ENCODE measurements at places on chromosomes 16 and 17.

- no peak for DNase-seq
Observed at GRCh38 chr17:15185625-15185991, 79.5 kb downstream of the PMP22 start.

GRCh38 chr16:78519896-78520295 lies 420.4 kb downstream of the WWOX start:
- no peak for DNase-seq

GRCh38 chr16:23949630-23950290 lies 114.0 kb downstream of the PRKCB start:
- no peak for DNase-seq

DNA sequence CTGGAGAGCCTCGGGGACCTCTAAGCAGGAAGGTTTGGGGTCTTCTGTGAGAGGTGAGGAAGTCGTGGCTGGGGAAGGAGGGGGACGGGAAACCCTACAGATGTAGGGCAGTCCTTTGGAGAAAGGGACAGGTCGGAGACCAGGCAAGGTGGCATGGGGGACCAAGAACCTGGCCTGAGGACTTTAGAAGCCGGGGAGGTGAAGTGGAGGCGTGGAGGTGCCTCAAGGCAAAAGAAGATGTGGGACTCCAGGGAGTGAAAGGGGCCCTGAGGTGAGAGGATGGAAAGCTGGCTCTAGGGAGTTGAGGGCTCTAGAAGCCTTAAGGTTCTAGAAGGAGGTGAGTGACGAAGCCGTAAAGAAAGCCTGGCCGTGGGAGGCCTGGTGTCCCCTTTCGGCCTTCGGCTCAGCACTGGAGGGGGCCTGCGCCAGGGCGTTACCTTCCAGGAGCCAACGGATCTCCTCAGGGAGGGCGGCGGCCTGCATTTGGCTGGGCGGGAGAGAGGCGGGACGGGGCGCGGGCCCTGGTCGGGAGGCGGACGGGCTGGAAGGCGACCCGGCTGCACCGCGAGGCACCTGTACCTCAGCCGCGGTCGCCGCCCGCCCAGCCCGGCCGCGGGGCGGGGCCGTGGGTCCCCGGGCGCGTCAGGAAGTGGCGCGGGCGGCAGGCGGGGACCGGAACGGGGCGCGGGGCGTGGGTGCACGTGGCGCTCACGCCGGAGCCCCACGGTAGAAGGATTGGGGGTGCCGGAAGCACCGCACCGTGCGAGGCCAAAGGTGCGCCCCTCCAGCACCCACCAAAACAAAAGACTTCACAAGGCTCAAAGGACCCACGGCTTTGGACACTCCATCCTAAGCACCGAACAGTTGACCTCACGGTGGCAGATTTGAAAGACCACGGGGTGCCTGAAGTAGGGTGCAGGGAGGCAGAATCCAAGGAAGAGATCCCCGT lies at the start of gene SKAP1:
Gene SKAP1, minus strand, starts transcription at position 577 of the 949 bp plus-strand sequence.
- DNase-seq = no peak

DNA sequence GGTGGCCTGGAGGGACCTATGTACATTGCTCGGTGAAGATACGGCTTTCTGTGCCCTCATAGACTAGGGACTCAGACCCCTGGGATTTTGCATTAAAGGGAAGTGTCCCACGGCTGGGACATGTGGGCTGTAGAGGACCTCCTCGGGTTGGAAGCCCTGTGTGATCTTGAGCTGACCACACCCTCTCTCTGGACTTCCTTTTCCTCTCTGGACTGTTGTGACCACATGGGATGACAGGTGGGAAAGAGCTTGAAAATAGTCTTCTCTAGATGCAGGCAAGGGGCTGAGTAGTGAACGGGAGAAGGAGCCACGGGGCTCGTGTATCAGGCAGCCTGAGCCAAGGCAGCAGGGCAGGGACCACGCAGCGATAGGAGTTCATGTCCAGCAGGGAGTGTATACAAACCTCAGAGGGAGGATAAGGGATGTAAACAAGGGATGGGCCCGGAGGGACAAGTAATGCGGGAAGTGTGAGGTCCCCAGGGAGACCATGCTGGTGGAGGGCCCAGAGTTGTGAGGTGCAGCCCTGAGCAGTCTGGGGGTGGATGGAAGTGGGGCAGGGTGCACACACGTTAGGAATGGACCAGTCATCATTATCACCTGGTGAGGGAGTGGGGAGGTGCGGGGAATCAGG lies 4.5 kb upstream of the SLC4A1 start:
- no peak for DNase-seq

- no peak for DNase-seq
Observed at GRCh38 chr16:87800497-87800896, 34.7 kb upstream of the KLHDC4 start.

- no peak for DNase-seq
Observed at GRCh38 chr16:89572485-89573205, 2.9 kb upstream of the CPNE7 start.

- DNase-seq = no peak
Observed at GRCh38 chr16:47342055-47342454, 118.8 kb downstream of the ITFG1 start.

- DNase-seq = no peak
Observed at GRCh38 chr17:76531486-76532038, 5.9 kb downstream of the CYGB start.

- no peak for DNase-seq
Observed at GRCh38 chr16:86777381-86777946, 199.1 kb downstream of the FOXL1 start.

DNA sequence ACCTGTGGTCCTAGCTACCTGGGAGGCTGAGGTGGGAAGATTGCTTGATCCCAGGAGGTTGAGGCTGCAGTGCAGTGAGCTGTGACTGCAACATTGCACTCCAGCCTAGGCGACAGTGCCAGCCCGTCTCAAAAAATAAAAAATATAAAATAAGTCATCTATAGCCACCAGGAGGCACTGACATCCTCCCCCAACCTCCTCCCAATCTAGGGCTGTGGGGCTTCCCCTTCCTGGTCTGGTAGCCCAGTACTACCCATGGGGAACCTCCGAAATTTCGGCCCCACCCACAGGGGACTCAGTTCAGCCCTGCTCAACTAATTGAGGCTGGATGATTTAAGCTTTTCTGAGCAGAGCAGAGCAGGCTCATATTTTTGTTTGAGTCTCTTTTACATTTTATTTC lies 3.2 kb downstream of the ZSCAN10 start:
- DNase-seq = no peak

DNA sequence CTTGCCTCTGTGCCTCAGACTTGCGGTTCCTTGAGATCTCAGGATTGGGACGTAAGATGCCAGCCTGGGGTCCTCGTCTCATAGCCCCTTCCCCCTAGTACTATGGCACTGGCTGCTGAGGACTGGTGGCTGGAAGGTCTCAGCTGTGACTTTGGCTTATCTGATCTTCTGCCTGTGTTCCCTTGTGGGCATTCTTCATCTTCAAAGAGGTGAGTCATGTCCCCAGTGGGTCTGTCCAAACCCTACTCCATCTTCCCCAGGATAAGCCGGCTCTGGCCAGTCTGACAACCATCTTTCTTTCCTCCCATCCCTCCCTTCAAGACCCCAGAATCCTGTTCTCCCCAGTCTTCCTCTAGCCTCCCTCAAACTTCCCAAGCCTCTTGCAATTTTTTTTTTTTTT lies 3.6 kb downstream of the CD19 start:
- DNase-seq = no peak
